Activated CD4-positive, alpha-beta T cell treated with anti-CD3 and anti-CD28 coated beads for 1 hour (primary cell): ENCODE measurements at places on chromosomes 16 and 17.

GRCh38 chr16:70661918-70662641 lies 15.7 kb downstream of the IL34 start:
- DNase-seq = no peak

DNA sequence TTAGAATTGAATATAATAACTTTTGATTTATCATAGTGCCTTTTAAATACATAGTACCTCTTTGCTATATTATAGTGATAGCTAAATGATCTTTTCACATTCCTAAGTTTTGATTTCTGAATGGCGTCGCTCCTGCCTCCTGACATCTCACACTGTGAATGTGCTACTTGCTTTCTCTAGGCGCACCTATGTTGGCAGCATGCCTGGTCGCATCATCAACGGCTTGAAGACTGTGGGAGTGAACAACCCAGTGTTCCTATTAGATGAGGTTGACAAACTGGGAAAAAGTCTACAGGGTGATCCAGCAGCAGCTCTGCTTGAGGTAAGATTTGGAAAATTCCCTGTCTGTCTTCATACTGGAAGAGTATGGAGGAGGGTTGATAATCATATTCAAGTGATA lies 29.8 kb upstream of the ABCC11 start:
- DNase-seq = no peak

- no peak for DNase-seq
Observed at GRCh38 chr17:68972119-68972704, 17.0 kb upstream of the ABCA8 start.

- no peak for DNase-seq
Observed at GRCh38 chr16:86298758-86299134, 211.6 kb upstream of the FOXF1 start.

- DNase-seq = no peak
Observed at GRCh38 chr17:36779550-36779949, 157.7 kb upstream of the LHX1 start.

GRCh38 chr17:40809721-40810421 lies 10.1 kb upstream of the KRT28 start:
- no peak for DNase-seq

DNA sequence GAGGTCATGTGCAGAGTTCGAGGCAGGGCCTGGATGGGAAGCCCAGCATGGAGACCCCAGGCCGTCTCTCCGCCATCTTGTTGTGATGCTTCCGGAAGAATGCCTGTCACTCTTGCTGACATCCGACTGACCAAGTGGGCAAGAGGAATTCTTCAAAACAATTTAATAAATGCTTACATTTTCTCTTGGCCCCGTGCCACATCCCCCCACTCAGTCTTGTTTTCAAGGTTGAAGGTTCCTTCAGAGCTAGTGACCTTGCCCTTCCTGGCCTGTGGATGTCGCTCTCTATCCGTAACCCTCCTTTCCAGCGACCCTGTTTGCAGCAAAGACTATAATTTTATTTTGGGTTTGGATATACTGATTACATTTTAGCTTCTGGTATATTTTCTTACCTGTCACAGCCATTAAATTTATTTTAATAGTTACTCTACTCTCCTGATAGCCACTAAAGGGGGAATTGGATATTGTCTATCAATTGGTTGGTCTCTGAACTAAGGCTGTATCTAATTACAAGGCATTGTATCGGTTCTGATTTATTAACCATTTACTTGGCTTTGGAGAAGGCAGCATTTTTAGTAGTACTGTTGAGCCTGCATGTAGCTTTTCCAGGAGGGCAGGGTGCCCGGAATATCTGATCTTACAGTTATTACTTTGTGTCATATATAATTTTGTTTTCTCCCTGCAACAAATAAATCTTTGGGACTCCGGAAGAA lies 264.5 kb downstream of the WWOX start:
- no peak for DNase-seq

DNA sequence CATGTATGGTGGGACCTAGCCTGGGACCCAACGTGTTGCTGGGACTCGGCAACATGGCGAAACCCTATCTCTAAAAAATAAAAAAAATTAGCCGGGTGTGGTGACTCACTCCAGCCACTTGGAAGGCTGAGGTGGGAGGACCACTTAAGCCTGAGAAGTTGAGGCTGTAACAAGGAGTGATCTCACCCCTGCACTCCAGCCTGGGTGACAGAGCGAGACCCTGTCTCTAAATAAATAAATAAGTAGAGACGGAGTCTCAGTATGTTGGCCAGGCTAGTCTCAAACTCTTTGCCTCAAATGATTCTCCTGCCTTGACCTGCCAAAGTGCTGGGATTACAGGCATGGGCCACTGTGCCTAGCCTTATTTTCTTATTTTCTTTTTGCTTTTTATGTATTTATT lies 10.1 kb upstream of the CNP start:
- no peak for DNase-seq

- DNase-seq = no peak
Observed at GRCh38 chr17:59327121-59327980, 4.1 kb upstream of the YPEL2 start.

- DNase-seq = no peak
Observed at GRCh38 chr17:74148446-74148845, 55.0 kb upstream of the RPL38 start.

DNA sequence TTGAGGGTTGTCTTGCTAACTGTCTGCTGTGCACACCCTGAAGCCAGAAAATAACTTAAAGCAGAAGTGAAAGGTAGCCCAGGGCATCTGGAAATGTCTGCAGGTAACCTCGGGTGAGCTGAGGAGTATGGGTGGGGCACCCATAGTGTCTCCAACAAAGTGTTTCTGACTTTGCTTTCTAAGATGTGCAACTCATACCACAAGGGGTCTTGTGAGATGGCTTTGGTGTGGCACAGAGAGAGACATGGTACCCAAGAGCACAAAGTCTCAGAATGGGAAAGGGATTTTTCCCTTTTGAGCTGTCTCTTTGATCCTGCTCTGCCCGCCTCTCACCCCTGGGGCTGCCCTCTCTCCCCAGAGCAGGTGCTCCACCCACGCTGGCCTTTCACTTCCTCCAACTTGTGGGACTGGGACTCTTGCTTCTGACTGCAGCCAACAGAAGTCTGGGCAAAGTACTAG lies 6.9 kb downstream of the CHD9 start:
- DNase-seq = no peak
